Pons (tissue), 1 donor: ENCODE measurements at places on chromosomes 11 and 22.

- no peak for DNase-seq
These were observed 2.2 kb downstream of the MLC1 start for GRCh38 chr22:50082961-50083461.

- DNase-seq = no peak
These were observed 15.6 kb downstream of the SYNGR1 start for GRCh38 chr22:39365492-39365780.

- DNase-seq = no peak
These were observed 10.8 kb upstream of the TCP11L1 start for GRCh38 chr11:33028537-33028914.

DNA sequence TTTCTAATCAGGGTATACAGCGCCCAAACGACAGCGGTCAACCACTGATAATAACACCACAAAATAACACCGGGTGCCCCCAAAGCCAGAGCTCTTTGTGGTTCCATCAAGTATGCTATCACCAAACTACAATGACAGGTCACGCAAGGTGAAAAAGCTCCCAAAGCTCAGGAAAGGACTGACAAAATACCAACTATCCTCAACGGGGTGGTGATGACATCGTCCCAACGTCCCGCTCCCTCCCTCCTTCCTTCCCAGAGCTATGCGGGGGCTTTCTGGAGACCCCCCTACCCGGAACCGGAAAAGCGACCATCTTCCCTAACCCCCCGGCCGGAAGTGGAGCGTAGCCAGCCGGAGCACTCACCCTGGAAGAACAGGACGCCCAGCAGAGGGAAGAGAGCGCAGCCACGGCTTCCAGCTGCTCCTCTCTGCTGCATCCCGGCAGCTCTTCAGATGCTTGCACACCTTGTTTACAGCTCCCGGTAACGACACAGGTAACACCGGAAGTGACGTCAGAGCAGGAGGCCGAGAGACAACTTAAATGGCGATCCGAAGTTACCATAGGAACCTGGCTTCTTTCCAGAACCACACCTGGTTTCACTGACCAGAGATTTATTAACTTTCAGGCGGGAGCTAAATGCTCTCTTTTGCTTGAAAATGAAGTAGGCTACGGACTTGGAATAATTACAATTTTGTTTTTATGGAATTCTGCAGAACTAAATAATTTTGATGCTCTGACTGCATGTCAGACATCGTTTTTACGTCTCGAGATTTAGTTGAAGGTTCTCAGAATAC, at the start of gene MPZL3:
TSS of gene MPZL3 (minus strand) at position 508 of the 795 bp plus-strand sequence. CDS start at position 437, 71 bp downstream.
- DNase-seq = peak; percentile 70

GRCh38 chr22:45544588-45545170, 42.0 kb downstream of the FBLN1 start:
- DNase-seq = no peak

GRCh38 chr22:29973269-29973668, 90.3 kb downstream of the MTMR3 start:
- DNase-seq = no peak

DNA sequence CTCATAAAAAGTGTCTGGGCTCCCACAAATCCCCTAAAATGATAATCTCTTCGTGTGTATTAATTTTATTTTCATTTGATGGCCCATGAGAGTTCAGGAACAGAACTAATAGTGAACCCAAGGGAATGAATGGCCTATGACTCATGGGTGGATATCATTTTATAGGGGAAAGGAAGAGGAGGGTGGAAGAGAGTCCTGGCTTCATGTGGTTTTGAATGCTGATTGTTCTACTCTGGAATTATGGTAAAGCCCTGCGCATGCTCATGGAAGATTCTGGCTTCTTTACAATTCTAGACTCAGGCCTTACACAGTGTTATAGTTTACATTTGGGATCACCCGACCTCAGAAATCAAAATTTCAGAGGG, 35.2 kb downstream of the MAML2 start:
- DNase-seq = peak; percentile 57

DNA sequence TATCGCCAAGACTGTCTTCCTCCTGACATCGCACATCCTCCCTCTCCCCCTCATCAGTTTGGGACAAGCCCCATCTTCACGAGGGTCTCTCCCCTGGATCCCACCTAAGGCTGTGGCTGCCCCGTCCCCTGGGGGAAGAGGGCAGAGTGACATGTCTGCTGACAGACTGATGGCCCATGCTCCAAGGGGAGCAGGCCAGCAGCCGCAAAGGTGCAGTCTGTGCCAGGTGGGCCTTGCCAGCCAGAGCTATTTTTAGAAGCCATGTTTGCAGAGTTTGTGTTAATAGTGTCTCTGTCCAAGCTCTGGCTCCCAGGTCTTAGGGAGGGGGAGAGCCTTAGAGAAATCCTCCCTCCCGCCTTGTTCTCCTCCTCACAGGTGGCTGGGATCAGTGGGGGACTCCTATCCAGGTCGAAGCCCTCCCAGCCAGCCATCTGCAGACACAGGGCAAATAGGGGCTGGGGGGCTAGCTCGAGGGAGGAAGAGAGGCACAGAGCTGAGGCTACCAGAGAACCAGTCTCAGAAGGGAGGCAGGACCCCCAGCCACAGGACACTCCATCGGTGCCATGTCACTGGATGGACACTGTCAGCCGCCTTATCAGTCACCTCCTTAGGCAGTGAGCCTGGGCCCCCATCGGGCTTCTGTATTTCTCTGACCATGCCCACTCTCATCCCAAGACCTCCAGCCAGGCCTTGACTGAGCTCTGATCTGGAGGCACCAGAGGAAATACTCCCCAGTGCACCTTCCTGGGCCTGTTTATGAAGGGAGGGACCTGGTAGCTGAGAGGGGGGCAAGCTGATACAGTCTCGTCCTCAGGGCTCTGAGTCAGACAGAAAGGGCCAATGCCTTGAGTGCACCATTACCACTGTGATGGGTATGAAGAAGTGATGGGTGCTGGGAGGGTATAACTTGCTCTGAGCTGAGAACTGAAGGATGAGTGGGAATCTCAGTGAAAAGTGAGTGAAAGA, 49.3 kb downstream of the CHRDL2 start:
- DNase-seq = peak; percentile 37

DNA sequence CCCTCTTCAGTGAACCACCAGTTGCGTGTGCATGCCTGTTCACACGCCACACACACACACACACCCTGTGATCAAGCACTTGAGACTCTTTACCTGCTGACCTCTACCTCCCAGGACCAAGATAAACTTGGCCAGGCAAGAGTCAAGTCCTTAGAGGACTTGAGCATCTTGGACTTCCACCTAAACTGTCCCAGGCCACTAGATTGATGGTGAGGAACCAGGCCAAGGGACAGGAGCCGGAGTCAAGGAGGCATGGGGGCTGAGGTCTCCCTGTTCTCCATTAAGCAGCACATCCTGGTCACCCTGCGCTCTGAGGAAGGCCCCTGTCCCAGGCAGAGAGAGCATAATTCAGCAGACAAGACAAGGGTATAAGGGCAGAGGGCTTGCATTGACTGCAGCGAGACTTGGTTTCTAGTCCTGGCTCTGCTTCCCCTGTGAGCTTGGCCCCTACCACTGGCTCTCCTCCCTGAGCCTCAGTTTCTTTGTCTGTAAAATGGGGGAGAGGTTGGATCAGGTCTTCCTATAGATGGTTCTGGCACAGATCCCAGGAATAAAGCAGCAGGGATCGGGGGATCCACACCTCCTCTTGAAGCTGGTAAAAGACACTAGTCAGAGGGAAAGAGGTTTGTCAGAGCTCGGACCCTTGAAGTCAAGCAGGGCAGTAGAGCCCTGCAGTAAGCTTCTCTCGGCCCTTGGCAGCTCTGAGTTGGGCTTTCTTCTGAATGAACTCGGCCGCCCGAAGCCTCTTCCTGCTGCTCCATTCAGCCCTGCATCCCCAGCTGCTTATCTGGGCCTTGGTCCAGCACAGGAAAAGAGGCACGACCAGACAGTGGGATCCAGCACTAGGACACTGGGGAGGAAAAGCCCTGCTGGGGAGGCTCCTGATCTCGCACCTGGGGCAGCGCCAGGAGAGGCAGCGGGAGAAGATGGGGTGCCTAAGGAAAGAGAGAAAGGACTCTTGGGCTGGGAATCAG, 2.0 kb downstream of the CREB3L1 start:
- DNase-seq = peak; percentile 65

- no peak for DNase-seq
These were observed 1065.3 kb downstream of the OPCML start for GRCh38 chr11:132466983-132467382.

GRCh38 chr22:20657963-20658362, 116.0 kb upstream of the SERPIND1 start:
- no peak for DNase-seq

- no peak for DNase-seq
These were observed 728 bp upstream of the POGLUT3 start for GRCh38 chr11:108498816-108499408.

GRCh38 chr11:44305026-44305469, 4.9 kb downstream of the ALX4 start:
- DNase-seq = no peak

DNA sequence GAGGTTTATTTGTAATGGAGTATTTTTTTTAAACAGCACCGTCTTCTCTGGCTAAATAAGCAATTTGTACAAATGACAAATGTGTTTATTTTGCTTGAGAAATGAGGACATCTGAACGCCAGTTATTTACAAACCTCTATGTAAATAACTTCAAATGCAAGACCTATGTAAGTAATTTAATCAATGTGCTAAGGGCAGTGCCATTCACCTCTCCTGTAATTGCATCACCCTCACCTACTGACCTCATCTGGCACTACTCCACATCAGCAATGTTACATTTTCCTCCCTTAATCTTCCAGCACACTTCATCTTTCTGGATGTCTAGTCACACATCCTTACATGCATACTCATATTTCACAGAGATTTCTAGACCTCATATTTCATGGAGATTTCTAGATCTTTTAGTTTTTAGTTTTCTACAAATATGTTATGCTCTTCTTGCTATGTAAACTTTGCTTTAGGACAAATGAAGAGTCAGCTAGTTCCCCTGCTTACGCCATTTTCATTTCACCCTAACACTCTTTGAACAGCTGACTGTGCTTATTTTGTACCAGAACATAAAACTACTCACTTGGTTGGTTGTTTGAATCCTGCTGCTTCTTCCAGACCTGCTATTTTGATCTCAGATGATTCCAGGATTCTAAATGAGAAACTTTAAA, 238.6 kb downstream of the GRM5 start:
- DNase-seq = no peak

DNA sequence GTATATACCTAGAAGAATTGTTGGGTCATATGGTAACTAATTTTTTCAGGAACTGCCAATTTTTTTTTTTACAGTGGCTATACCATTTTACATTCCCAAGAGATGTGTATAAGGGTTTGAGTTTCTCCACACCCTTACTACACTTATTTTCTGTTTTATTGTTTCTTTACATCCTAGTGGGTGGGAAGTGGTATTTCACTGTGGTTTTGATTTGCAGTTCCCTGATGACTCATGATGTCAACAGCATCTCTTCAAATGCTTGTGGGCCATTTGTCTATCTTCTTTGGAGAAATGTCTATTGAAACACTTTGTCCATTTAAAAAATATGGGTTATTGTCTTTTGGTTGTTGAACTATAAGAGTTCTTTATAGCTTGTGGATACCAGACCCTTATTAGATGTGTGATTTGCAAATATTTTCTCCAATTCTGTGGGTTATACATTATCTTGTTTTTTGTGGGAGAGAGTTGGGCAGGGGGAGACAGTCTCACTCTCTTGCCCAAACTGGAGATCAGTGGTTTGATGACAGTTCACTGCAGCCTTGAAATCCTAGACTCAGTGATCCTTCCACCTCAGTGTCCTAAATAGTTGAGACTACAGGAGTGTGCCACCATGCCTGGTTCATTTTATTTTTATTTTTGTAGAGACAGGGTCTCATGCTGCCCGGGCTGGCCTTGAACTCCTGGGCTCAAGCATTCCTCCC, 30.3 kb upstream of the PISD start:
- no peak for DNase-seq

DNA sequence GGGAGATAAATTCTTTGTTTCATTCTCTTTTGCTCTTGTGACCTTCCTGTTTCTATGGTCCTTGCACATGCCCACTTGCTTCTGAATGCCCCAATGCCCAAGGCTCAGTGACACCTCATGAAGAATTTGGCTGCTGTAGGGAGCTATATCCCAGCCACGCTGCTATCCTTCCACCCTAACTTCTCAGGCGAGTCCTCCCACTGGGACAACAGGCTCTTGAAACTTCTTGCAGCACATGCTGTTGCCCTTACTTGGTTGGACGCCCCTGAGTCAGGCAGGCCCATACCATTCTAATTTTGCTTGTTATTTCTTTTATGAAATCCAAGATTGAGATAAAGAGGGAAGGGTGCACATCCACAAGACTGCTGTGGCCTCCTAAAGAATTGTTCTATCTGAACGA, 57.6 kb upstream of the BLID start:
- no peak for DNase-seq

- no peak for DNase-seq
These were observed 335.4 kb upstream of the NCAM1 start for GRCh38 chr11:112625814-112626213.

DNA sequence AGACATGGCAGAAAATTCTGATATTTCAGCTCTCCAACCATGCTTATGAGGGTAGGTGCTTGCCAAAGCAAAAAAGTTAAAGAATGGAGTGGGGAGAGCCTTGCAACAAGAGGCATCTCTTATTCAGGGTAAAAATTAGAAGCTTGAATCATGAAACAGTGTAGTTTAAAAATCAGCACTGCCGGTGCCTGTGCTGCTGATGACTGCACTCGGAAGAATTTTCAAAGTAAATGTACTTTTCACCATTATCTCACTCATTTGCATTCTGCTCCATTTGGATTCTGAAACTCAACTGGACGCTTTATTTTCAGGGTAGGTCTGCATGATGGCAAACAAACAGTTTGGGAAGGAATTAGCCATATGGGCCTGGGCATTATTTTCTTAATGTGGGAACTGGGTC, 126.3 kb downstream of the KIRREL3 start:
- DNase-seq = no peak

GRCh38 chr22:20420157-20420842, 17.3 kb downstream of the SCARF2 start:
- no peak for DNase-seq

- DNase-seq = no peak
These were observed 685.2 kb upstream of the CHORDC1 start for GRCh38 chr11:90908074-90908473.
